AG08396 (cell line): ENCODE measurements at places on chromosomes 2 and 18.

DNA sequence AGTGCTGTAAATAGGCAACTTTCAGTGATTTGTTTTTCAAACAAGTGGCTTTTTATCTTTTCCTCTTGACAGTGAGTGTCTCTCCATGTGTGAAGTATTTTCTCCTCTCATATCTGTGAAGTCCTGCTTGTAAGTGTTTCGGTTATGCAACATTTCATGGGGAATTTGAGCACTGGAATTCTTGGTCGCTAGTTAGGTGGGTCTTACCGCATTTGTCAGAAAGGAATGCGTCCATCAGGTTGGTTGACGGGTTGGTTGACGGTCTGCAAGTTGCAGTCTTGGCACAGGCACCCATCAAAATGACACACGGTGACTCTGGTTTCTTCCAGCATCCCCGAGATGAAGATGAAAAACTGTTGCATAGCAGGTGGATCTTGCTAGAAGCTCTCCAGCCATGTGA lies 109.8 kb downstream of the AGAP1 start:
- DNase-seq, result no peak

DNA sequence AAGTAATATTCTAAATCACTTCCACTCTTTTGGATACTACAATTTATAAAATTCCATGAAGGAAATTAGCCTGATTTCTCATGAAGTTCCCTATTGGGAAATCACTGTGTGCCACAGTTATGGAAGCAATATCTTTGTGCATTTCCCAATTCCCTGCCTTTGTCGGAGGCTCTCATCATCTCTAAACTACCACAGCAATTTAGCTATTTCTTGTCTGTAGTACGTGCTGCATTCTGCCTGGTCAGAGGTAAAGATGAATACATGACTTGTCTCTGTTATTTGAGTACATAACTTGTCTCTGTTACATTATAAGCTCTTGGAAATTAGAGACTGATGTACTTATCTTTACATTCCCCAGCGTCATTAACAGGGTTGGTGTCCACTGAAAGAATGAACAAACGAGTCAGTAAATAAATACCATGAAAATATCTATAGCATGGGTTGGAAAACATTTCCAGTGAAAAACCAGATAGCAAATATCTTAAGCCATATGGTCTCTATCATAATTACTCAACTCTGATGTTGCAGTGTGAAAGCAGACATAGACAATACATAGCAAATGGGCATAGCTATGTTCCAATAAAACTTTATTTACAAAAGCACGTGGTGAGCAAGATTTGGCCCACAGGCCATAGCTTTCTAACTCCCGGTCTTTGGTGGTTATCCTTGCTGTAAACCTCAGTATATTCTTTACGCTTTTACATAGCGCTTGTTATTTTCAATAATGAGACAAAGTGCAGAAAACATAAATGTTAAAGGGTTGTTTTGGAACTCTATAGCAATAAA lies 78.8 kb downstream of the BCL2 start:
- no peak for DNase-seq

- no peak for DNase-seq
These were observed 96.1 kb upstream of the CSRNP3 start for GRCh38 chr2:165373278-165374010.

GRCh38 chr18:63903851-63904570 lies 3.7 kb upstream of the SERPINB10 start:
- DNase-seq, result no peak
